ENCODE measurements at places on chromosomes 3 and 15.

DNA sequence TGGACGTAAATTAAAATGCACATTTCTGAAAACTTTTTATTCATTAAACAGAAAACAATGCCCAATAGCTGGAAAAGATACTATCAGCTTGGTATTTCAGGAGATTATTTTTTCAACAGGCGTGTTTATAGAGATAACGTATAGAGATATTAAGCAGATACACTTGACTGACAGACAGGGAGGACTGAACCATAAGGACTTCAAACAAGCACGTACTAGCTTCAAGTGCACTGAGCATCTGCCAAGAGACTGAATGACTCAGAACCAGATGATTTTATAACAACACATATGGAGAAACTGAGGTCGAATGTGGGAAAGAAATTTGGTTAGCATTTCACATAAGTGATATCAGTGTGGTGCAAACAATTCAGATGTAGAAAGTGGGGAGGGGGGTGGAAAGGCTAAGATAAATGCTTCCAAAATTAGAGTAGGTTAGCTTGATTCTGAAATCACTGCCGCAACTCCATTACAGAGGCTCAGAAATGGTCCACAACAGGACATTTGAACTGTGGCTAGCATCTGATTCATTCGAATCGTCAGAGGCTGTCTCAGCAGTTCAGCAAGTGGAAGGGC is 103.5 kb downstream of the SEMA6D start:
- no peak for DNase-seq

DNA sequence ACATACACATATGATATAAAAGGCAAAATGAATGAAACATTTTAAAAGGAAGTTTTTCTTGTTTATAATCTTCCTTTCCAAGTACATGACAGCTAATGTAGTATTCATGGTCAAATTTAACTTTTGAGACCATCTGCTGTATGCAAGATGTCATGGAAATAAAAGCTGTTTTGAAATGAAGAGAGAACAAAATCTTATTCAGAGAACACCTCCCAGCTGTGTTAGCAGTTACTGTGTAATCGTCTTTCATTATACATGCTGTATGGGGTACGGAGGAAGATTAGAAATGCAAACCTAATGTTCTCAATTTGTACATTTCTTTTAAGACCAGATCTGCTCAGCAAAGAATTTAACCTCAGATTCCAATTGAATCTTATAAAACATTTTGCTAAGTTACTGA is 1182.3 kb downstream of the OTOL1 start:
- no peak for DNase-seq

DNA sequence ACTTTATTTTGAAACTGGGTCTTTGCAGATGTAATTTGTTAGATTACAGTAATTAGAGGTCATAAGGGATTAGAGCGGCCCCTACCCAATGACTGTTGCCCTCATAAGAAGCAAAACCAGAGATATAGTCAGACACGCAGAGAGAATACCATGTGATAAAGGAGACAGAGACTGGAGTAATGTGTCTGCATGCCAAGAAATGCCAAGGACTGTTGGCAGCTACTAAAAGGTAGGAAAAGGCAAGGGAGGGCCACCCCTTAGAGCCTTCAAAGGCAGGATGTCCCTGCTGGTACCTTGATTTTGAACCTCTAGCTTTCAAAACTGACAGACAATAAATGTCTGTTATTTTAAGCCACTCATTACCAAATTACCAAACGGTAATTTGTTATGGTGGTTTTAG is 548.2 kb downstream of the FHIT start:
- no peak for DNase-seq

DNA sequence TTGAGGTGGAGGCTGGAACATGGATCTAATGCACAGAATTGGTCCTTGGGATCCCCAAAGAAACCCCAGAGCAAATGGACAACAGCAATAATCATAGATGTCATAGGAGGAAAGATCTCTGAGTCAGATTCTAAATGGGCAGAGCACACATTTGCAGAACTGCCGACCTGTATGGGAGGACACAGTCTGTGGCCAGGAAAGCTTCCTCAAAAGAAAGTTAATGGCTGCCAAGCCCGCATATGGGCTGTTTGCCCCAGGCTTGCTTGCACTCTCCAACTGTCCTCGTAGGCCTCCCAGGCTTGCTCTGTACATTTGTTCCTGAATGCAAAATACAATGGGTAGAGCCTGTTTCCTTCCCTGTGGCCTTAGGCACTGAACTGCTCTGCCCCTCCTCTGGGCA is 102.0 kb upstream of the PLXNA1 start:
- DNase-seq, result no peak

DNA sequence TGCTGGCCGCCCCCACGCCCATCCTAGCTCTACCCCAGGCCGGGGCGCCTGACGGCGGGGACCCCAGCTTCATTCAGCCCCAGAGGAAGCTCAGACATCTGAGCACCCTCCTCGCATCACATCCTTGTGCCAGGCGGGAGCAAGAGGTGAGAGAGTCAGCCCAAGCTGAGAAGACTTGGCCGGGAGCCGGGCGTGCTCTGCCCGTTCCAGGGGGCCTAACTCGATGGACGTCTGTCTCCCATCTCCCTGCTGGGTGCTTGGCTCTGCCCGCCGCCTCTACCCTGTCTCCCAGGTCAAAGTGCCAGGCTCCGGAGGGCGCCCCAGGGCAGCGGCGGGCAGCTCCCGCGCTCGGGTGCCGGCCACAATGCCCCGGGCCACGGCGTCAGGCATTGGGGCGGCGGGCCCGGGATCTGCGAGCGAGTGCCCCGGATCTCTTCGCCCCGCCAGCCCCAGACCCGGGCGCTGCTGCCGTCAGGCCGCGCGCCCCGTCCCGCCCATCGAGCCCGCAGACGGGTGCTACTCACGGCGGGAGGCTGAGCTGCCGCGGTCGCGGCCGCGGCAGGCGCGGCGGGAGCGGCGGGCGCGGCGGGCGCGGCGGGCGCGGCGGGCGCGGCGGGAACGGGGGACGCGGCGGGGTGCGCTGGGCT is 388 bp downstream of the DAPK2 start:
- DNase-seq, result peak; percentile 4

DNA sequence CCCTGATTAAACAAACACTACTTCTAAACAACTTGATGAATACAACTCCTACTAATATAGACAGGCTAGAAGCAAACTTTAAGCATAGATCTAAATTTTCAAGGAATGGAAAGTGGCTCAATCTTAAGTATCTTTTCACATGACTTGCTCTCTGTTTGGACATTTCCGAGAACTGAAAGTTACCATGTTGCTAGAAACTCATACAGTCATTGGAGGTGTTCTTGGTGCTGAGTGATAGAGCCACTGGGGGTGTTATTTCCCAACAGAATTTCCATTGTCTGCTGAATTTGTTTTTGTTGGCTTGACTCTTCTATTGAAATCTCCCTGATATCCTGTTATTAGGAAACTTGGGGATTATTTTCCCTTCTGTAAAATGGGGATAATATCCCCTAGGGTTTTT is 264.5 kb upstream of the RASGRP1 start:
- no peak for DNase-seq

DNA sequence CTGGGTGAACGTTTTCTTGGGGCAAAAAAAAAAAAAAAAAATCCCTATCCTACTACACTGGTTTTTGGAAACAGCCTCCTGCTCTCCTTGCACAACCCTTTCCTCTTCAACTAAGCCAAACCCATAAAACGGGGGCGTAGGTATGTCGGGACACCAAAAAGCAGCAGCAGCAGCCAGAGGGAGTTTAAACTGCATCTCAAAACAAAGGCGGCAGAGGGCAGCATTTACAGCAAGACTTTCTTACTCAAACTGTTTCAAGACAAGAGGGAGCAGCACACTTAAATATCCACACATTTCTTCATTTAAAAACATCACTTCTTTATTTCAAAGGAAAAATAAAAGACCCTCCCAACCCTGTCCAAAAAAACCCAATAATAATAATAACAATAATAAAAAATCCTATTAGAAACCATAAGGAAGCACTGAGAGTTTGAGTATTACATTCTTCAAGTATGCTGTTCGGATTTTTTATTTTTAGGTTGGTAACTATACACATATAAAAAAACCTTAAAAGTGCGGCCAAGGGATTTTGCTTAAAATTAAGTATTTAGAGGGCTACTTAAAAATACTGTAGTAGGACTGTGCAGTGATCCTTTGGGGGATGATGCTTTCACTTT is 43.9 kb upstream of the PLXND1 start:
- DNase-seq, result peak; percentile 24

DNA sequence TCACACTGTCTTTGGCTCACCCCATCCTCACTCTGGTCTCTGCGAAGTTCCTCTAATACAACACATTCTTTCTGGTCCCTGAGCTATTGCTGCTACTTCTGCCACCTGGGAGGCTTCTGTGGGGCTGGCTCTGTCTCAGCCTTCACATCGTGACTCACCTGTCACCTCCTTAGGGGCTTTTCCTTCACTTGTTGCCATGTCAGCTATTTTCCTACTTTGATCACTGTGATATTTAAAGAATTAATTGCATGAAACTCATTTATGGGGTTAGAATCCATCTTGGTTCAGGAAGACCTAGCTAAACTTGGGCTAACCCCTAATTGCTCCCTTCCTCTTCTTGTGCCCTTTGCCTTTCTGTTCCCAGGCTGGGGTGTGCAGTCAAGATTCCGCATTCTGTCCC is 346.9 kb downstream of the WDR72 start:
- DNase-seq, result no peak

- DNase-seq, result no peak
Measured at GRCh38 chr3:66041116-66041515, 2.4 kb upstream of the MAGI1 start.

GRCh38 chr15:70057931-70058641 is 39.6 kb downstream of the TLE3 start:
- no peak for DNase-seq

- no peak for DNase-seq
Measured at GRCh38 chr3:39294446-39295183, 14.8 kb upstream of the CX3CR1 start.

DNA sequence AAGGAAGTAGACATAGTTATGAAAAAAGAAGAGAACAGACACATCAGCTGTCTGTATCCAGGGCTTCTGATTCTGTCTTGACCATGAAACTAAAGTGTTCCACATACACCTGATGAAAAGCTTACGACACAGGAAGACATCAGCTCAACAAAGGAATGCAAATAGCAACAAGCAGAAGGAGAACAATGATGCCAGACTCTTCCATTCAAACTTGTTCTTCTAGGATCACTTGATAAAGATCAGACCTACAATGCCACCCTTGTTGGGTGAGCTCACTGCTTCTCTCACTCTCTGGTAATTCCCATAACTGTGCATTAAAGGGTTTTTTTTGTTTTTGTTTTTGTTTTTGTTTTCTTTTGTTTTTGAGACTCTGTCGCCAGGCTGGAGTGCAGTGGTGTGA is 49.7 kb downstream of the GATM start:
- no peak for DNase-seq

DNA sequence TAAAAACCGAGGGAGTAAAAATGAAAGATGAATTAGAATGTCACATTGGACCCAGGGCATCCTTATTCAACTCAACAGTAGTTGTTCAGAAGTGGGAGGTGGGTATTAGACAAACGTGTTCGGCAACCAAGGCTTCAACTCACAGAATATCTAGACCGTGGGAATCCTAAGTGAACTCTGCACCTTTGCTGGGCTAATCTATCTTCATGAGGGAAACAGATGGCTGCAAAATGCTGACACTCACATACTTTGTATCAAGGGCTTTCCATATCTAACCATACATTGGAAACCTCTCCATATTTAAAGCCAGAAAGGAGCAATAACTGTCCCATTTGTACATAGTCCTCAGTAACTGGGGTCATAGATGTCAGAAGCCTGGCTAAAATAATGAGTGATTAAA is 20.9 kb downstream of the PLSCR1 start:
- no peak for DNase-seq

GRCh38 chr3:65334045-65334665 is 646.4 kb upstream of the ADAMTS9 start:
- DNase-seq, result no peak

DNA sequence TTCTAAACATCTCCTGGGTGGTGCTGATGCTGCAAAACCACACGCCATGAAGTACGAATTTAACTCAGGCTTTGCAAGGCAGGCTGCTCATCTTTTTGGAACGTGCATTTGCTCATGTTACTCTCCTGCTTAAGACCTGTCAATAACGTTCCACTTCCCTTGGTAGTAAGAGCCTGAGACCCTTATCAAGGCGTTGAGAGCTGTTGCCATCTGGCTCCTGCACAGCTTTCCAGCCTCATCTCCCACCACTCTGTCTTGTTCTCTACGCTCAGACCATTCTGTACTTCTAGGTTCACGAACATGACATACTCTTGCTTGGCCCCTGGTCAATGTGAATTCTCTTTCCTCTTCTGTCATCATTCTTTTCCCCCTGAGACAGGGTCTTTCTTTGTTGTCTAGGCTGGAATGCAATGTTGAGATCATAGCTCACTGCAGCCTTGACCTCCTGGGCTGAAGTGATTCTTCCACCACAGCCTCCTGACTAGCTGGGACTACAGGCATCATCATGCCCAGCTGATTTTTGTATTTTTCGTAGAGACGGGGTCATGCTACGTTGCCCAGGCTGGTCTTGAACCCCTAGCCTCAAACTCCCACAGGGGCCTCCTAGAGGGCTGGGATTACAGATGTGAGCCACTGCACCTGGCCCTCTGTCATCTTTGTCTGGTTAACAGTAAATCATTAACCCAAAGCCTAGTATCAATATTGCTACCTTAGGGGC is 202.8 kb downstream of the CADPS start:
- no peak for DNase-seq

GRCh38 chr15:98689431-98689861 is 41.1 kb downstream of the IGF1R start:
- DNase-seq, result no peak

- no peak for DNase-seq
Measured at GRCh38 chr15:52784799-52785671, 5.1 kb downstream of the ONECUT1 start.

GRCh38 chr15:77181305-77182074 is 110.6 kb upstream of the TSPAN3 start:
- DNase-seq, result no peak

- DNase-seq, result no peak
Measured at GRCh38 chr3:15102836-15103235, 3.9 kb upstream of the RBSN start.

GRCh38 chr3:143135150-143135549 is 15.6 kb downstream of the CHST2 start:
- DNase-seq, result no peak

- no peak for DNase-seq
Measured at GRCh38 chr15:37693926-37694325, 240.5 kb upstream of the TMCO5A start.

Measured in activated T-helper 1 cell treated with anti-CD3 and anti-CD28 coated beads, Interleukin-2, amount 50 U/mL, for 16 hours (primary cell).